ENCODE measurements at places on chromosomes 2 and 18.

- no peak for DNase-seq
These were observed 6.9 kb downstream of the ANKRD53 start for GRCh38 chr2:70985283-70985688.

- DNase-seq: peak; percentile 88
These were observed at the start of gene SMCHD1 for GRCh38 chr18:2655178-2655953. TSS of gene SMCHD1 (plus strand) at chr18:2655726. CDS start at chr18:2656076, 350 bp downstream.

- no peak for DNase-seq
These were observed 66.2 kb downstream of the MDH1 start for GRCh38 chr2:63654959-63655358.

DNA sequence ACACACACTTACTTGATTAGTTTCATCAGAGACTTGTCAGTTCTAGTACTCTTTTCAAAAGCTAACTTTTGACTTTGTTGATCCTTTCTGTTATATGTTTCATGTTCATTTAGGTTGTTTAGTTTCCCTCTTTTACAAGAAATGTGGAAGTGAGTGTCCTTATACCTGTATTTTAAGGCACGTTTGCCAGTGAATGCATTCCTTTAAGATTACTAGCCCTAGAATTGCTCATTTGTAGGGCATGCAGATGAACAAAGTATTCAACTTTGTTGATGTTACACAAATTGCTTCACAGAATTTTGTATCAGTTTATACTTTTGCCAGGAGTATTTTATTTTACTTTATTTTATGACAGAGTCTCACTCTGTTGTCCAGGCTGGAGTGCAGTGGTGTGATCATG, 6.3 kb downstream of the IL1RL2 start:
- DNase-seq: no peak

GRCh38 chr2:2321200-2321540, 9.9 kb downstream of the MYT1L start:
- DNase-seq: no peak

DNA sequence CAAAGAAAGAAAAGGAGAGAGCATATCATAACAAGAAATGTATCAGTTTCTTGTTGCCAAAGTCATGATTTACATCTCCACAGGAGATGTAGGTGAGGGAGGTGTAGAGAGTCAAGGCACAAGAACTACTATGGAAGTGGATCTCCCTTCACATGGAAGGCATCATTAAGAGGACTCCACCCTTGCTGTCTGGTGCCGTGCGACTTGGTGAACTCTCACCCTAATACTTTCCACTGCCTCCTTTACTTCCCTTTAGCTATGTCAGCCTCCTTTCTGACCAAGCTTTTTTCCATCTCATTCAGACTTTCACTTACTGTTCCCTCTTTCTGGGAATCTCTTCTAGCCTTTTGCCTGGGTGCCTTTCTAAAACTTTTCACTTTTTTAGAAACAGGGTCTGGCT, 490.0 kb downstream of the THSD7B start:
- DNase-seq: no peak

DNA sequence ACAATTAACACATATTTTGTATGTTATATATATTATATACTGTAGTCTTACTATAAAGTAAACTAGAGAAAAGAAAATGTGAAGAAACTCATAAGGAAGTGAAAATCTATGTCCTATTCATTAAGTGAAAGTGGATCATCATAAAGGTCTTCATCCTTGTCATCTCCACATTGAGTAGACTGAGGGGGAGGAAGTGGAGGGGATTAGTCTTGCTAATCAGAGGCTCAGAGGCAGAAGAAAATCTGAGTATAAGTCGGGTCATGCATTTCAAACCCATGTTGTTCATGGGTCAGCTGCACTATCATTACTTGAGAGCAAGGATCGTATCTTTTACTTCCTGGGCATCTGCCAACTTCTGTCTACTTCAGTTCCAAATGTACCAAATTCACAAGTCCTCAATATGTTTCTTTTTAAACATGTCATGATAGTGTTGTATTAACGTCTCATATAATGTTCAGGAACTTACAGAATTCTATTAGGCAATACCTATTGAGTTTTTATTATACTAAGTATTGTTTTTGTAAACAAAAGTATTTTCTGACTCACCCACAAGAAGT, 208.9 kb upstream of the BOD1L2 start:
- DNase-seq: no peak

DNA sequence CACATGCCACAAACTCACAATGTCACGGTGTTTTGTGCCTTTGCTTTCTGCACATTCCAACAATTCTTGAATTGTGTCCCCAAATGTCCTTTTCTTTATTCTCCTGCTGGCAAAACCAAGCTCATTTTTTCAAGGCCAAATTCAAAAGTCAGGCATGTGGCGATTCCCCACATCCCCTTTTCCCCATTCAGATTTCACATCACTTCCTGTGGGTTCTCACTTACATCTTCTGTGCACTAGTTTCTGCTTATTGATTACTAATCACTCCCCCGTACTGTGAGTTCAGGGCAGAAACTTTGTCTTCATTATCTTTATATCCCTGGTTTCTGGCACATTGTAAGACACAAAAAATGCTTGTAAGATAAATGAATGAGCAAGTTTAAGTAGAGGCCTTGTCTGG, 69.2 kb downstream of the AP1S3 start:
- no peak for DNase-seq

GRCh38 chr2:65974067-65974723, 460.7 kb upstream of the MEIS1 start:
- DNase-seq: no peak

GRCh38 chr2:168639441-168639898, 163.0 kb upstream of the NOSTRIN start:
- no peak for DNase-seq

GRCh38 chr2:139805441-139805840, 1025.3 kb upstream of the NXPH2 start:
- DNase-seq: no peak

- no peak for DNase-seq
These were observed 20.2 kb downstream of the RUFY4 start for GRCh38 chr2:218089259-218089658.

GRCh38 chr2:74576211-74576862, 21.8 kb downstream of the DOK1 start:
- no peak for DNase-seq

- peak; percentile 69 for DNase-seq
These were observed at the start of gene TMEM214 for GRCh38 chr2:27032495-27033252. TSS of gene TMEM214 (plus strand) at chr2:27032965. CDS start at chr2:27033016, 51 bp downstream.

DNA sequence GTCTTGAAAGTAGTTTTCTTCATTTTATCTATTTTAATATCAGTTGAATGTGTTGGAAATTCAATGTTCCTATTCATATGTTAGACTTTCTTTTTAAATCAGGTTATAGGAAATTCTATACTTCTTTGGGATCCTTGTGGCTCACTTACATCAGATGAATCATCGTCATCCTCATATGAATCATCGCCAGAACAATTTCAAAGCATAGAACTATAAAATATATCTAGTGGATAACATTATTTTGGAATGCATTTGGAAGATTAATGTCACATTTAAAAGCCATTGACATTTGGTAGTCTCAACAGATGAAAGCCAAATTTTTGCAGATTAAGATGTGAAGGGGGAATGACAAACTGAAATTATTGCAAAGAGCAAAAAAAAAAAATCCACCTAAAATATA, 94.1 kb downstream of the FAM161A start:
- DNase-seq: no peak

- no peak for DNase-seq
These were observed 100.2 kb downstream of the DYNC1I2 start for GRCh38 chr2:171787333-171788072.

Data from CD8-positive, alpha-beta memory T cell (primary cell).